ENCODE measurements at places on chromosomes 12 and 14.

DNA sequence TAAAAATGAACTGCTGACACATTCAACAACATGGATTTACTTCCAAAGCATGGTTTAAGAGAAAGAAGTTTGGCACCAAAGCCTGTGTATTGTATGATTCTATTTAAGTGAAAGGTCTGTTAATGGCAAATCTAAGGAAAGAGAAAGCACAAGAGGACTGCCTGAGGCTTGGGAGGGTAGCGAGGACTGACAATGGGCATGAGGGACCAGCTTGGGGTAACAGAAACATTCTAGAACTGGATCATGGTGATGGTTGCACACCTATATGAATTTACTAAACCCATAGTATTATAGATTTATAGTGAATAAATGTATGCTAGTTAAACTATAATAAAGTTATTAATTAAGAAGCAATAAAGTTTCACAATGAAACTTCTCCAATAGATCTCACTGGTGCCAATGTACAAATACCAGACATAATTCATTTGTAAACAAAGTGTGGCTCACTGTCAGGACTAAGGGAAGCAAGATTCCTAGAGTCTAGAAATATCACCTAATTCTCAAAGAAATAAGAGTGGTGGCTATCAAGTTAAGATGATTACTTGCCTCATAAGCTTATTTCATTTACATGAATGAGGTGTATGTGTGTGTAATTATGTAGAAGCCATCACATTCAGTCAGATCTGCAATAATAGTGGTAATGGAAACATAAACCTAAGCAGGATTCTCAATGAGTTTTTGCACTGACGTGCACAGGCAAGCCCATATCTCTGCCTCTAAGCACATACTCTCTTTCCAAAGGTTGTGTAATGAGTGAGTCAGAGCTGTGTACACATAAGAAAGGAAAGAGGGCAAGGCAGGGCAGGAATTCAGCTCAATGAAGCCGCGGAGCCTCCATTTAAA lies 353.4 kb downstream of the KCNH5 start:
- no peak for DNase-seq

- DNase-seq: no peak
Observed at GRCh38 chr14:60756847-60757246, 22.3 kb downstream of the MNAT1 start.

GRCh38 chr12:45350861-45351260 lies 135.0 kb downstream of the ANO6 start:
- no peak for DNase-seq

GRCh38 chr14:98840091-98840490 lies 431.9 kb downstream of the BCL11B start:
- no peak for DNase-seq

DNA sequence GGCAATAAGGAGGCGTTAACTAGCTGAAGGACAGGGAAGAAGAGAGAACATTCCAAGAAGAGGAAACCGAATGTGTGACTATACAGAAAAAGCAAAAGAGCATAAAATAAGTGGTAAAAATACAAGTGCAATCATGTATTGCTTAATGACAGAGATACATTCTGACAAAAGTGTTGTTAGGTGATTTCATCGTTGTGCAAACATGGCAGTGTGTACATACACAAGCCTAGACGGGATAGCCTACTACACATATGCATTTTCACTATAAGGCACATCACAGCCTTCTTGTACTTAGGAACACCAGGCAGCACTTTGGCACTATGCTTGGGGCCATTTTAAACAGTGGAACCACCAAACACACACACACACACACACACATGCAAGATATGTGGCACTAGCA lies 299.3 kb downstream of the BCAT1 start:
- no peak for DNase-seq

GRCh38 chr14:75811136-75811829 lies 150.2 kb downstream of the TTLL5 start:
- no peak for DNase-seq

DNA sequence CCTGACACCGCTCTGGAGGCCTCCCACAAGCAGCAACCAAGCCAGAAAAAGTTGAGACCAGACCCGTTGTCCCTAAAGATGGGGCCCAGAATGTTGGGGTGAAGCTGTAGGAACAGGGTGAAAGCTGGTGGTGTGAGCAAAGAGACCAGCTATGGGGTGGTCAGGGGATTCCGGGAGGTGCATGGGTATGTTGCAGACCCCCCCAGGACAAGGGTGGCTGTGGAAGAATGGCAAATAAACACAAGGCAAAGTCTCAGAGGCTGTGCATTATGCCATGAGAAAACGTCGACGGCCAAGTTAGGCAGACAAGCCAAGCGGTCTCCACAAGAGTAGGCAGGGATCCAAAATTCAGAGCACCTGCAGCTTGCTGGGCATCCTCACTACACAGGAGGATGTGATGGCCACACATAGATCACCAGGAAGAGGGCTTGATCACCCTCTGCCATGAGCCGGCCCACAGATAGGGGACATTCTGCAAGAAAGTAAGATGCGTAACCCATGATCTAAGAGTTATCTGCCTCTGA lies 58.8 kb upstream of the KCNA1 start:
- no peak for DNase-seq

- no peak for DNase-seq
Observed at GRCh38 chr12:6952863-6953441, 1.8 kb downstream of the PTPN6 start.

GRCh38 chr12:106767954-106768822 lies 6.3 kb upstream of the RIC8B start:
- DNase-seq: no peak

DNA sequence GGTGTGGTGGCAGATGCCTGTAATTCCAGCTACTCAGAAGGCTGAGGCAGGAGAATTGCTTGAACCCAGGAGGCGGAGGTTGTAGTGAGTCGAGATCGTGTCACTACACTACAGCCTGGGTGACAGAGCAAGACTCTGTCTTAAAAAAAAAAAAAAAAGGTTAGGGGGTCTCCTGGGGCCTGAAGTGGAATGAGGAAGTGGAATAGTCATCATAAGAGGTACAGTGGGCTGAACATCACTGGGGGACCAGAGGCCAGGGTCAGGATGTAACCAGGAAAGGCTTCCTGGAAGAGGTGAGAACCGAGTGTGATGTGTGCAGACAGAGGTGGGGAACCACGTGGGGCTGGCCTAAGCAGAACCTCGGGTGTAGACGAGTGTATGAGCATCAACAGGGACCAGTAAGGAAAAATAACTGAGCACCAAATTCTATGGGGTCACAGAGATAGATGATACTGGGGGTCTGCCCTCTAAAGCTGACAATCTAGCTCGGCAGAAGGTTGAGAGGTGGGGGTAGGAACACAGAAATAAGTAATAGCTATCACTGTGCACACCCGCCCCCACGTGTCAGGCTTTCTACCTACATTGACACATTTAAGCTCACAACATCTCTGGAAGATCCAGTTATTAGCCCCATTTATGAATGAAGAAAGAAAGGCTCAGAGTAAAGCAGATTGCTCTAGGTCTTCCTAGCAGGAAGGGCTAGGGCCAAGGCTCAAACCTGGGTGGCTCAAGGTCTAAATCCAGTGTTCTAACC lies 5.0 kb upstream of the COX6A1 start:
- no peak for DNase-seq

GRCh38 chr12:121483949-121484348 lies 84.0 kb downstream of the RNF34 start:
- no peak for DNase-seq

DNA sequence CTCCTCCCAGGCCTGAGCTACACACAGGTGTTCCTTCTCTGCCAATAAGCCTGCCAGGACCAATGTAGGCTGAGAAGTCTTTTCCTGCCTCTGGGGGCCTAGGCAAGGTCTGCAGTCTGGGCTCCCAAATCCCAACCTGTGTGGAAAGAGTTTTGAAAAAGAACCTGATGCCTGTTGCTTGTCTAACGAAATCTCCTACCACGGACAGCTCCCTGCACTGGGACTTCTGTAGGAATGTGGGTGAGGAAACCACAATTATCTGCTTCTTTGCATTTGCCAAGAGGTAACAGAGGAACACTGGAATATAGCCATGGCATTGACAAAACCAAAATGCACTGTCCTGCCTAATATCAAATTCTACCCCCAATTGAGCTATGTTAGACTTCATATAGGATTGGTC lies 877.0 kb upstream of the TMEM132C start:
- no peak for DNase-seq

DNA sequence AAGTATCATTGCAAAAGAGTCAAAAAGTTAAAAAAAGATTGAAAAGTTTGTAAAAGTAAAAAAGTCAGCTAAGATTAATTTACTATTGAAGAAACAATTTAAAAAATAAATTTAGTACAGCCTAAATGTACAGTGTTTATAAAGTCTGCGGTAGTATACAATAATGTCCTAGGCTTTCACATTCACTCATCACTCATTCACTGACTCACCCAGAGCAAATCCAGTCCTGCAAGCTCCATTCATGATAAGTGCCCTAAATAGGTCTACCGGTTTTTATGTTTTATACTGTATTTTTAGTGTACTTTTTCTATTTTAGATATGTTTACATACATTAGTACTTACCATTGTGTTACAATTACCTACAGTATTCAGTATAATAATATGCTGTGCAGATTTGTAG lies 43.9 kb upstream of the ABCC9 start:
- no peak for DNase-seq

- DNase-seq: peak; percentile 82
Observed at GRCh38 chr12:92593734-92594402, 108.9 kb upstream of the PLEKHG7 start.

DNA sequence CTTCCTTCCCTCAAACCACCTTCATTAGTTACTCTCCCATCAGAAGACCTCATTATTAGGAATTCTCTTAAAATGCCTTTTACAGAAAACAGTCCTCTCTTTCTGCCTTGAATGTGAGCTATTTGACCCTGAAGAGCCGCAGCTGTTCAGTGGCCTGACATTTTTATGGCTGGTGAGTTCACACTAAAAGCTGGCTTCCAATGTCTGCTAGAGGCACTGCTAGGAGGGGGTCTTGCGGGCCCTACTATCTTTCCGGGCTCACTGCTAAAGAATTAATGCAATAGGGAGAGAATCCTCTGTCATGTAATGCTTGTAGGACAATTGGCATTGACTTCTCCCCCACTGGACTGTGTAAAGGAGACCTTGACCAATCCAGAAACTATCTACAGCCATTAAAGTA lies 87.7 kb downstream of the GPR135 start:
- no peak for DNase-seq

DNA sequence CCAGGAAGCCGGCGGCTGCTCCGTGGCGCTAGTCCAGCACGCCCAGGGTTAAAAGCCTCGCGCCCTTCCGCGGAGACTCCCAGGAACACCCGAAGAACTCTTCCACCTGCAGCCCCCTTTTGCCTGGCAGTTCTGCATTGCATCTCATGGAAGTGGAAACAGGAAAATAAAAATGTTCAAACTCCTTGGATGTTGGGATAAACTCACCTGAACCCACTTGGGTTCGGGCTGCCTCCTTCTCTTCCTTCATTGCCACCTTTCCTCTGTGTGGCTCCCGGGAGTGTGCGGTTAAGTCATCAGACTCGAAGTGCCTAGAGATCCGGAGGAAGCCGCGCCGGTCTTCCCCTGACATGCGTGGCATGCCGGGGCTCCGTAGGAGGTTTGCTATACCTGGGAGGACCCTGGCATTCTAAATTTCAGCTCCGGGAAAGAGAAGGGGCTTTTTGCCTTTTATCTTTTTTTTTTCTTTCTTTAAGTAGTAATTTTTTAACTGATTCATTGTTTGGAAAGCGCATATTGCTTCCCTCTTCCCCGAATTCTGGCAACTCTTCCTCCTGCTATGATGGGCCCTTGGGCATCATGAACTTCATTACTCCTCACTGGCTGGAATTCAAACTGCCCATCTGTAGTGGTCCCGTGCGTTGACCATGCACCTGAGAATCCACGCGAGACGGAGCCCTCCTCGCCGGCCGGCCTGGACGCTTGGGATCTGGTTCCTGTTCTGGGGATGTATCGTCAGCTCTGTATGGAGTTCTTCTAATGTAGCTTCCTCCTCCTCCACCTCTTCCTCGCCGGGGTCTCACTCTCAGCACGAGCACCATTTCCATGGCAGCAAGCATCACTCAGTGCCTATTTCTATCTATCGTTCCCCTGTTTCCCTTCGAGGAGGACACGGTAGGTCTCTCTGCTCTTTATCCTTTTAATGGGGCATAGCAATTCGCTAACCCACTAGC lies 931.4 kb downstream of the DIO2 start:
- no peak for DNase-seq

- no peak for DNase-seq
Observed at GRCh38 chr12:10160617-10161385, 11.1 kb downstream of the OLR1 start.

- DNase-seq: no peak
Observed at GRCh38 chr14:104957146-104958113, 20.7 kb downstream of the AHNAK2 start.

Data from activated CD4-positive, alpha-beta memory T cell treated with anti-CD3 and anti-CD28 coated beads, Interleukin-2, amount 10 ng/mL, durations not matched to agents 7 days and 5 days (primary cell).